ENCODE measurements at places on chromosomes 5 and 9.

DNA sequence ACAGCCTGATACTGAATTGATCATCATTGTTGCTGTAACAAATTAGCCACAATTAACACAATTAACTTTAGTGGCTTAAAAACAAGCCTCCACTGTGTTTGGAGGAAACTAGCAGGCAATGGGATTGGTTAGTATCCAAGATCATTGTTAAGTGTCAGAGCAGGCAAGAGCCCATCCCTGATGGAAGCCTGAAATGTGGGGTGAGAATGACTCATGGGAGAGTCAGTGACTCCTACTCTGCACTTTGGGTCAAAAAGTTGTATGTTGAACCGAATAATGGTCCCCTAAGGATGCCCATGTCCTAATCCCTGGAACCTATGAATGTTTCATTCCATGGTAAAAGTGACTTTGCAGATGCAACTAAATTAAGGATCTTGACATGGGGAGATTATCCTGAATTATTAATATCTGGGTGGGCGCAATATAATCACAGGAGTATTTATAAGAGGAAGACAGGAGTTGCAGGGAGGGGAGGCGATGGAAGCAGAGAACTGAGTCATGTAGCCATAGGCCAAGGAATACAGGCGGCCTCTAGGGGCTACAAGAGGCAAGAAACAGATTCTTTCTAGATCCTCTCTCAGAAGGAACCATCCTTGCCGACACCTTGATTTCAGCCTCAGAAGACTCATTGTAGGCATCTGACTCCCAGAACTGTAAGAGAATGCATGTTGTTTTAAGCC lies 28.8 kb downstream of the ALG2 start:
- no peak for DNase-seq

GRCh38 chr5:127229185-127229889 lies 61.3 kb upstream of the MEGF10 start:
- DNase-seq = peak; percentile 29

GRCh38 chr5:37757980-37758582 lies 81.8 kb downstream of the GDNF start:
- DNase-seq = no peak

GRCh38 chr5:88045931-88046461 lies 222.6 kb downstream of the TMEM161B start:
- DNase-seq = no peak

GRCh38 chr9:78261403-78262001 lies 25.6 kb downstream of the CEP78 start:
- no peak for DNase-seq

DNA sequence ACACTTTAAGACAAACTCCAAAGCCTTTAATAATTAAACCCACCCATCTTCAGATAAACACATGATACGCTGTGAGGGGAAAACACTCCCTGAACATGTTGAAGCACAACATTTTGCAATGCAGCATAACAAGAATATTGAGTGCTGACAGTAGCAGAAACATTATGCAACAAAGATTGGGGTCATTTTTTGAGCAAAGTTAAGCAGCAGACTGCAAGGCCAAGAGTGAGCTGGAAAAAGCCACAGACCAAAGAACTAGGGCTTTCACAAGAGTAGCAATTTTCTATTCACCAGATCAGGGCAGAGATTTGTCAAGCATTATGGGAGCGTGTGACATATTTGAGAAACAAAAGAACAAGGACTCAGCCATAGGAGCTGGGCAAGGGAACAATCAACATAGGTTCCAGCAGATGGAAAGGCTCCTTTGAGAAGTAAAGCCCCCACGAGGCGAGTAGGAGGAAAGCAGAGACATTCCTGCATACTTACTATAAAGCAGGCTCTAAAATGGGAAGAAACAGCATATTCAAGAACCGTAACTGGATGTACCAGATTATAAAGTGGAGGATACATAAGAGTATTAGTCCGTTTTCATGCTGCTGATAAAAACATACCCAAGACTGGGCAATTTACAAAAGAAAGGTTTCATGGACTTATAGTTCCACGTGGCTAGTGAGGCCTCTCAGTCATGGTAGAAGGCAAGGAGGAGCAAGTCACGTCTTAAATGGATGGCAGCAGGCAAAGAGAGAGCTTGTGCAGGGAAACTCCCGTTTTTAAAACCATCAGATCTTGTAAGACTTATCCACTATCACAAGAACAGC lies 4.8 kb upstream of the TTC23L start:
- DNase-seq = no peak

GRCh38 chr5:149549461-149550267 lies 1.6 kb downstream of the CSNK1A1 start:
- no peak for DNase-seq

- no peak for DNase-seq
Measured at GRCh38 chr9:25255216-25255615, 423.0 kb downstream of the TUSC1 start.

DNA sequence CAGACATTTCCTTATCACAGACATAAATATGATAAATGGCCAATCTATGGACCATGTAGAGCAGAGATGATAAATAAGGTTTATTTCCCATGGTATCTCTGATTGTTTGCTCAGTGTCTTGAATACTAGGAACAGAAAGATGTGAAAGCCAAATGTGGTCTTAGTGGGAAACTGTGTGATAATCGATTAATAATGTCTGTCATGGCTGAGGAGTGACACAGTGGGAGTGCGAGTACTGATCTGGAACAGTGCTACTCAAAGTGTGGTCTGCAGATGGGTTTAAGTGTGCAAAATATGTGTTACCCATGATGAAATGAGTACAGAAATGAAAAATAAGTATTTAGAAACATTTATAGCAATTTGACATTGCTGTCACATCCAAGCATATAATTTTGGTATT lies 92.5 kb downstream of the PTTG1 start:
- DNase-seq = no peak

DNA sequence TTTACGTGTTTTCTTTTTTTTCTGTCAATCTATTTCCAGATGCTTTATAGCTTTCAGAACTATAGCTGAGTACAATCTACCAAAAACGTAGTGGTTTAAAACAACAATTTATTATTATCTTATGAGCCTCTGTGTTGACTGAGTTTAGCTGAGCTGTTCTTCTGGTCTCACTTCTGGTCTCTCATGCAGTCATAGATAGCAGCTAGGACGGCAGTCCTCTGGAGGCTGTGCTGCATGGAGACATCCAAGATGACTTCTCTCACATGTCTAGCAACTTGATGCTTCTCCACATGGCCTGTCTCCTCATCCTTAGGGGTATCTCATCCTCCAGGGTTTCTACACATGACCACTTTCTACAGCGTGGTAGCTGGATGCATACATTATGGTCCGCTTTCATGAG lies 22.0 kb upstream of the RAD23B start:
- no peak for DNase-seq

DNA sequence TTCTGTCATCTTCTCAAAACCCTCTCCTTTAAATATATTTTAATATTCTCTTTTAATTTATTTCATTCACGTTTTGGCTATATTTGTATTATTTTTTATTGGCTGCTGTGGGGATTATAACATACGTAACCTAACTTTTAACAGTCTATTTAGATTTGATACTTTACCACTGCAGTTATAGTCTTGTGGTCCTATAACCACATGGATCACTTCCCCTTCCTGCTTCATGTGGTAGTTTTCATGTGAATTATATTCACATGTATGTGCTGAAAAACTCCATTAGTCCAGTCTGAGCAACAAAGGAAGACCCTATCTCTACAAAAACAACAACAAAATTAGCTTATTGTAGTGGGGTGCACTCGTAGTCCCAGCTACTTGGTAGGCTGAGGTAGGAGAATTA lies 34.3 kb downstream of the CENPP start:
- no peak for DNase-seq

- DNase-seq = no peak
Measured at GRCh38 chr9:19485193-19485592, 76.4 kb downstream of the ACER2 start.

GRCh38 chr5:144315026-144315425 lies 144.4 kb downstream of the KCTD16 start:
- DNase-seq = no peak

DNA sequence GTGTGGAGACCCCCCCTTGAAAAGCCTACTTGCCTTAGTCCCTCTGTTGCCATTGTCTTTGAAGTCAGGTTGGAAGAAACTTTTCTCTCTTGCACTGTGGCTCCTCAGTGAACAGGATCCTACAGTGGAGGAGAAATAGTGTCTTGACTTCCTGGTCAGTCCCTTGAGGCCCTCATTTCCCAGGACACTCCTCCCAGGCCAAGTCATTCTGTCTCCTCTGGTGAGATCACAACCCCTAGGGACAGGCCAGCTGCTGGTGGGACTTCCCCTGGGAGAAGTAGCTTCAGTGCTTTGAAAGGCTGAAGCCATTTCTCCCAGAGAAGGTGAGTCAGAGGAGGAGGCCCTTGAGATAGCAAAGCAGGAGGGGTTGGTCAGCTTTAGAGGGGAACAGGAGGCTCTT lies 10.1 kb upstream of the GRIA1 start:
- no peak for DNase-seq

DNA sequence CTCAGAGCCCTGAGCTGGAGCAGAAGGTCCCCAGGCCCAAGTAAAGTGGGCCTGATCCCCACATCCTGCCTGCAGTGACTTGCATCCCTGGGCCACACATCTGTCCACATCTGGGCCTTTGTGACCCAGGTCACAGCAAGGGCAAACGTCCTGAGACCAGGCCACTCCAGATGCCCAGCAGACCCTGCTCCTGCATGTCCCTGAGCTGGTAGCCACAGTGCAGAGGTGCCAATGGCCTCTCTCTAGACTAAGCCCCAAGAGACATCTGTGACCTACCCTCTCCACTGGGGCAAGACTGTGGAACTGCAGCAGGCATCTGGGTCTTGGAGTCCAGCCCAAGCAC lies 2.5 kb downstream of the FLT4 start:
- DNase-seq = no peak

DNA sequence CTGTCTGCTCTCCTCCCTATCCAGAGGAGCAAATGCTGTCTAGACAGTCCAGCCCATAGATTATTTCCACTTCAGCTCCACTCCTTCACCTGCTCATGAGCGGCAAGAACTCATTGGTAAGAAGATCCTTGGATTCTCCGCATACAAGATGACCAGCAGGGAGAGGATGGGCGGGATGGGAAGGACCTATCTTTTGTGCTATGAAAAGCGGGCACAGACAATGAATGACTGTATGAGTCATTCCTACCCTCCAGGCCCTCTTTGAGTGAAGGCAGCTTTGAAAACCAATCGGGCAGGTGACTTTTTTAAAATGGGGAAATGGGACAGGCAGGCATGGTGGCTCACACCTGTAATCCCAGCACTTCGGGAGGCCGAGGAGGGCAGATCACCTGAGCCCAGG lies 49.4 kb downstream of the SMIM23 start:
- no peak for DNase-seq

GRCh38 chr9:34771007-34771406 lies 61.1 kb upstream of the CCL21 start:
- DNase-seq = no peak

All from activated CD4-positive, alpha-beta T cell treated with anti-CD3 and anti-CD28 coated beads for 1 hour (primary cell).